Transverse colon (tissue), 4 donors: ENCODE measurements at places on chromosomes 12 and 14.

DNA sequence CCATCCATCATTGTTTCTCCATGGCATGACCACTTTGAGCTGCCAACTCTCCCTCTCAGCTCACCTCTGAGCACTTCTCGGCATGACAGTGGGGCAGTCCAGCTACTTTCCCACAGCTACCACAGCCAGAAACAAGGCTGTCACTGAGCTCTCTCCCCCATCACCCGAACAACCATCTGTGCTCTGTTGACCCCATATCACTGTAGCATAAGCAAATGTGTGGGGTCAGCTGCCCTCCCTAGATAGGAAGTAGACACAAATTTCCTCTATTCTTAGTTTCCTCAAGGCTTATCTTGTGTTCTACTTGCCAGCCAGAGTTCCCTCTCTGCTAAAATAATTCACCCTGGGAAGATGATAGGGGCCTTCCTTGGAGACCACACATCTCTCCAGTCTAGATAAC, 82.6 kb upstream of the FUT8 start:
- peak; percentile 23 for DNase-seq

DNA sequence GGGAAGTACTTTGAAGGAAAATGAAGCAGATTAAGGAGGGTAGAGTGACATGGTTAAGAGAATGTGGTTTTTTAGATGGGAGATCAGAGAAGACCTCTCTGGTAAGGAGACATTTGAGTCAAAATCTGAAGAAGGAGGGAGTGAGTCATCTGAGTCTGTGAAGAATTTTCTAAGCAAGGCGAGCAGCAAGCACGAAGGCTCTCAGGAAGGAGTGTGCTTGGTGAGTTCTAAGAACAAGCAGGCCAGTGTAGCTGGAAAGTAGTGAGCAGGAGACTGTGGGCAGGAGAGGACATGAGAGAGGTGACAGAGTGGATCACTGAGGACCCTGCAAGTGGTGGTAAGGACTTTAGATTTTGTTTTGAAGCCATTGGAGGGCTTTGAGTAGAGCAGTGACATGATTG, 76.3 kb upstream of the FUT8 start:
- no peak for DNase-seq

GRCh38 chr12:18479256-18479655, 217.9 kb downstream of the PIK3C2G start:
- DNase-seq: peak; percentile 28

GRCh38 chr12:127657036-127657435, 609.9 kb upstream of the TMEM132C start:
- no peak for DNase-seq

GRCh38 chr14:51566831-51567582, 84.7 kb upstream of the FRMD6 start:
- no peak for DNase-seq

- no peak for DNase-seq
Measured at GRCh38 chr14:94180655-94181271, 6.6 kb downstream of the PPP4R4 start.

DNA sequence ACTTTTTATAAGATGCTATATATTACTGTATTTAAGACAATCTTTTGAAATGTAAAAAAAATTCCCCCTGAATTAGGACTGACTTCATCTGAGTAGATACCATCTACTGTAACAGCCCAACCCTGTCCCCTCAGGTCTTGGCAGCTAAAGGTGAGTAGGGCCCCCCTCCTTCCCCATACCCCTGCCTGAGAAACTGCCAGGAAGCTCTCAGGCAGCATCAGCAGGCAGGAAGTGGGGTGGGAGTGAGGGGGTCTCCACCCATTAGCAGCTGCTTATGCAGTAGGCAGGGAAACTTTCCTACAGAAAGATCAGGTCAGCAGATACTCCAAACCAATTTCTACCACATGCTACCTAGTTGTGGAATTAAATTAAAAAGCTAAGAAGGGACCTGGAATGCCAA, 62.5 kb downstream of the PAX9 start:
- no peak for DNase-seq

- no peak for DNase-seq
Measured at GRCh38 chr14:95478818-95479217, 37.6 kb downstream of the SYNE3 start.

GRCh38 chr12:53659011-53659551, 16.8 kb downstream of the ATP5MC2 start:
- DNase-seq: peak; percentile 67

- DNase-seq: no peak
Measured at GRCh38 chr12:69266036-69266635, 26.8 kb downstream of the CPSF6 start.

- no peak for DNase-seq
Measured at GRCh38 chr12:90653040-90653439, 301.9 kb downstream of the CCER1 start.

DNA sequence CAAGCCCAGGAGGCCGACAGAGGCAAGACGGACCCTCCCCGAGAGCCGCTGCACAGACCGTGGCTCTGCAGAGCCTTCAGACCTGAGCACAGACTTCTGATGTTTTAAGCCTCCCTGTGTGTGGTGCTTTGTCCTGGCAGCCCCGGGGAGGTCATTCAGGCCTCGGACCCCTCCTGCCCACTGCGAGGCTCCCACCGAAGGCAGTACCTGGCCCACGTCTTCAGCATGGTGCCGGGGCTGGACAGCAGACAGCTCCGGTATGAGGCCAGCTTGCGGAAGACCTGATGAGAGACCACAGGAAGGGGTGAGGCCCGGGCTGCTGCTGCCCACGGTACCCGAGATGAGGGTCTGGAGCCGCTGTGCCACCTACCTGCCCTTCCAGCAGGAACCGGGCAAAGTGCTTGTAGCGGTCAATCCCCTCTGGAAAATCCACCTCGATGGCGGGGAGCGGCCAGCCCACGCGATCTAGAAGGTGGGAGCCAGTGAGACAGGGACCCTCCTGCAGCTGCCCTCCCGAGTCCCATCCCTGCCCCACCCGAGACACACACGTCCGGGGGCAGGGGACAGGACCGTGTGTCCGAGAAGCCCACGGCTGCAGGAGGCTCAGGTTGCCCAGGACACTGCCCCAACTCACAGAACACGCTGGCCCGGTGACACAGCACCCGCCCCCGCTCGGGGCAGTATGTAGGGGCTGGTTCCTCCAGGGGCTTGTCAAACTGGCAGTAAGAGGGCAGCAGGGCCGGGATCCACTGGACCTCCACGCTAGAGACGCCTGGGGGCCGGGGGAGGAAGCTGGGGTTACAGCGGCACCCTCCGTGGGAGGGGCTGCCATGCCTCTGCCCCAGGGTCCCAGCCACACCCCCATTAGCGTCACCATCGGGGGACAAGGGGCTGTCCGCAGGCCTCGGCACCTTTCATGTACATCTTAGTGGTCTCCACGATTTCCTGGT, 35.6 kb upstream of the UBC start:
- no peak for DNase-seq

GRCh38 chr14:78316052-78316451, 145.9 kb downstream of the NRXN3 start:
- no peak for DNase-seq

DNA sequence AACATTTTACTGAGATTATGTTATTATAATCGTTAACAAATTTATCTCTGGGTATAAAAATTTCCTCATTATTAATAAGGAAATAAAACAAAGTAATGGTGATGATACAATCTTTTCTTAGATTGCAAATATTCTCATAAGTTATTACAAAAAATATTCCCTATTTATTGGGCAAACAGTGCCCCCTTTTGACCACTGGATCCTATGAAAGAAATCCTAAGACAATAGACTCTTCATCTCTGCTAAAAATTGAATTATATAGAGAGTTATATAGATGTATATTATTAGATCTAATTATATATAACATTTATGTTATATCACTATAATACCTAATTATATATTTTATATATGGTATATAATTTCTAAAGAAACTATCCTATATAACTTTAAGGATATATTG, 94.2 kb upstream of the FGD4 start:
- DNase-seq: no peak

- no peak for DNase-seq
Measured at GRCh38 chr14:96164861-96165490, 39.7 kb upstream of the BDKRB2 start.

DNA sequence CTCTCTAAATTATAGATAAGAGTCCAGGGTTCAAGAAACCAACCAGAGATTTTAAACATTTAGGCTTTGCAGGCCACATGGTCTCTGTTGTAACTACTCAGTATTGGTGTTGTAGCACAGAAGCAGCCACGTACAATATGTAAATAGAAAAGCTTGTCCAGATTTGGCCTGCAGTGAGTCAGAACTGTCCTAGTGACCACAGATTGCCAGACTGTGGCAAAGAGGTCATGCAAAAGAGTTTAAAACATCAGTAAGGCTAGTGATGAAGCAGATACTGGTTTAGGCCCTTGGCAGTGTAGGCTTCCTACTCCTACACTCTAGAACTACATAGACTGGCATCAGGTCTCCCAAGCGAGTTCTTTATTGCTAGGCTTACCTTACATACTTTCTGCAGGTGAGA, 117.6 kb upstream of the GARIN6 start:
- DNase-seq: no peak

- no peak for DNase-seq
Measured at GRCh38 chr14:91302391-91302790, 57.9 kb upstream of the GPR68 start.

GRCh38 chr12:663293-663871, at the start of gene NINJ2:
Gene NINJ2 (minus strand): TSS chr12:663445. CDS start chr12:663360, 85 bp downstream.
- no peak for DNase-seq

DNA sequence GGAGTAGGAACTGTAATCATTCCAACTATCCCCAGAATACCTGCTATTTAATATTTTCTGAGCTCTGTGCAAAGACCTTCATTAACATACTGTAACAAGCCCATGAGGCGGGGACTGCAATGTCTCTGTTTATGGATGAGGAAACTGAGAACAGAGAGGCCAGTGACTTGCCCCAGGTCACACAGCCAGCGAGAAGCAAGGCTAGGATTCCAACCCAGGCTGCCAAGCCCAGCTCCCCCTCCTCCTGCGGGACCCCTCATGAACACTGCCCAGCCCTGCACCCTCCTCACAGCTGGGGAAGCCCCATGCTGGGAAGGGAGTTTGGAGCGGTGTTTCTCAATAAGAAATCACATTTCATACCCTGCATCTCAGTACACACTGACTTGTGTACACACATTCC, 10.9 kb downstream of the HVCN1 start:
- no peak for DNase-seq

DNA sequence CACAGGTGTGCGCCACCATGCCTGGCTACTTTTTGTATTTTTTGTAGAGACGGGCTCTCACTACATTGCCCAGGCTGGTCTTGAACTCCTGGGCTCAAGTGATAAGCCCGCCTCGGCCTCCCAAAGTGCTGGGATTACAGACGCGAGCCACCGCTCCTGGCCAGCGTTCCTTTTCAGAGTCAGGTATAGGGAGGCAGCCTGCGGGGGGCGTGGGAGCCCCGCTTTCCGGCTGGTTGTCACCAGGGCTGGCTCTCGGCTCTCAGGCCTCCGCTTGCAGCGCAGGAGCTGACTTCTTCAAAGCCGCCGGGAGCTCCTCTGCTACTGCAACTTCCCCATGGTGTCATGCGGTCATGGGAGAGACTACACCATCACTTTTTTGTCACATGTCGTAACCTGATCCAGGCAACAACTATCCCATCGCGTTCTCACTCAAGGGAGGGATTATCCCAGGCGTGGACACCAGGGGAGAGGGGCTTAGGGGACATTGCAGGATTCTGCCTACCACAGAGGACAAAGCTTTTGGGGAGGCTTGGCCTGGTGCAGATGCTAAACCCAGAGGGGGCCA, 129.4 kb downstream of the SCARB1 start:
- DNase-seq: no peak

DNA sequence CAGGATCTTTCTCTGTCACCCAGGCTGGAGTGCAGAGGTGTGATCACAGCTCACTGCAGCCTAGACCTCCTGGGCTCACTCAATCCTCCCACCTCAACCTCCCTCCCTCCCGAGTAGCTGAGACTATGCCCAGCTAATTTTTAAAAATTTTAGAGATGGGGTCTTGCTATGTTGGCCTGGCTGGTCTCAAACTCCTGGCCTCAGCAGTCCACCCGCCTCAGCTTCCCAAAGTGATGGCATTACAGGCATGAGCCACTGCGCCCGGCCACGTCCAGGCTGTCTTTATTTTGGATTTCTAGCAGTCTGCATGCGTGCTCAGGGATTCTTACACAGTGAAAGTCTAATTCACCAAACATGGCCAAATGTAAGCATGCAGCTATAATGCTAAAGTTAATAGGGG, 17.8 kb downstream of the SLC8B1 start:
- DNase-seq: no peak

DNA sequence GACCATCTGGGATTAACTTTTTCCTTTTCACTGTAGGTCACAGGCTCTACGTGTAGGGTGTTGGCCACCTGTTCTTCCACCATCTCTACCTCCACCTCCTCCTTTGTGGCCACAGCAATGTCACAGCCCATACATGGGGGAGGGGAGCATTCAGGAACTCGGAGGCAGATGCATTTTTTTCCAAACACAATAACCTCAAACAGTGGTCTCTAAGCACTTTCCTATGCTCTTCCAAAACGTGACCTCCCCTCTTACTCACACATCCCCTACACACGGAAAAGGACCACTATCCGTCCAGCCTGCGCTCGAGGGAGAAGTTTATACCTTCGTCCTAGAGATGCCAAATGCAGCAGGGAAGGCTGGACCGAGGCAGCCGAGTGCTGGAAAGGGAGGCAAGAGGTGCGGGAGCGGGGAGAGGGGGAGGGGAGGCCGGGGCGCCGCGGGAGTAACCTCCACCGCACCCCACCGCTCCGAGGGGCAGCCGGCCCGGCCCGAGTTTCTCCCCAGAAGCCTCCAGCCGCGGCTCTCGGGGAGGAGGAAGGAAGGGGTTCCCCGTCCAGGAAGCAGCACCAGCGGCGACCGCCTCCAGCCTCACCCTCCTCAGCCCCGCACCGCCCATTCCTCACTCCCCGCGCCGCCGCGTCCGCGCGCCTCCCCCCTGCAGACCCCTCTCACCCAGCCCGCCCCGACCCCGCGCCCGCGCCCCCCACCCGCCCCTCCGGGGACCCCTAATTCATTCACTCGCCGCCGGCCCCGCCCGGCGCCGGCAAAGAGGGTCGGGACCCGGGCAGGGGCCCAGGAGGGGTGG, 594 bp downstream of the KRAS start:
- DNase-seq: peak; percentile 69

- peak; percentile 73 for DNase-seq
Measured at GRCh38 chr12:54419088-54419887, at the start of gene ITGA5. Gene ITGA5 (minus strand): TSS chr12:54419266. CDS start chr12:54419198, 68 bp downstream.

- no peak for DNase-seq
Measured at GRCh38 chr12:76247026-76247646, 101.1 kb downstream of the BBS10 start.

DNA sequence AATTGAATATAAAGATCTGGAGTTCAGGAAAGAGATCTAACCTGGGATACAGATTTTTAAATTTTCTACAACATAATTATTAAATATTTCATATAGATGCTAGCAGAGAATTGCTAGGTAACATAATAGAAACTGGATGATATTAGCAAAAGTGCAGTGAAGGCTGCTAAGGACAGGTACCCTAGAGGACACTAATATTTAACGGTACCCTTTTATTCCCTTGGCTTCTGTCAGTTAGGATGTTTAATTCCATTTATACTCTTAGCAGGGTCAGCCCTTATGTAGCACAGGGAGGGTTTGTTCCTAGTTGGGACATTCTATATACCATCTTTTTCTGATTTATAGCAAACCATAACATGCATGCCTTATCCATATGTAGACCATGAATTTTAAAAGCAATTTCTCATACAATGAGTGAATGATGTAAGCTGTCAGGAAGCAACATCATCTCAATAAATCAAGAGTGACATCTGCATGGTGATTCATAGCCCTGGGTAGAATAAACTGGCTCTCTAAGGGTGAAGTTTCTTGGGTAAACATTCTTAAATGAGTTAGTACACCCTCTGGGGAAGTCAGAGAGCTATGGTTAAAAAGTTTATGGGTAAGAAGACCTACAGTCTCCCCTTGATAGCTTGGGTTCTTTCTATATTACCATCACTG, 404.4 kb upstream of the MGAT4C start:
- no peak for DNase-seq

- no peak for DNase-seq
Measured at GRCh38 chr12:2083561-2083960, 30.8 kb downstream of the CACNA1C start.
